ENCODE measurements at places on chromosomes 13 and 19. TPM values are rescaled to one million over a fixed set of nuclear protein-coding genes. Genes with fewer than 3 reads are reported as not detected.

DNA sequence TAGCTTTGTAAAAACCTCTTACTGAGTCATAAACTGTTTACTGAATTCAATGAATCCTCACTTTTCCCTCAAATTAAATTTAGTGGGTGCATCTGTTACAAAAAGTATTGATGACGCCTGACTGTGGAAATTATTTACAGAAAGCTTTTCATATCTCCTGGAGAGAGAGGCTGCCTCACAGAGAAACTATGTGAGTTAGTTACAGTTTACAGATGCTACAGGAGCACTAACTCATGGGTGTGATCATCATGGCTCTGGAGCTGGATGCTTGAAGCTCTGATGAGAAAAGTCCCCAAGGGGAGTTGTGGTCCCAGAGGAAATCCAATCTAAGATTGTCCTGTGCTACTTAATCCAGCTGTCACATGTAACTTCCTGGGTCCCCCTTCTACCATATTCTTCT is 590.8 kb downstream of the LMO7 start:
- no peak for DNase-seq
- no peaks in the 10 kb centered on the region for H3K27me3 ChIP-seq
- no peak overlapping the region for H3K4me3 ChIP-seq
- peaks cover 4% of the 10 kb centered on the region for H3K4me1 ChIP-seq
- no peaks in the 10 kb centered on the region for H3K36me3 ChIP-seq
- H3K27ac ChIP-seq = no peak overlapping the region

PLEKHJ1 gene
- total RNA-seq = 142 TPM

ZNF653 gene
- 12.3 TPM for total RNA-seq

GRCh38 chr19:46744005-46744691 is 1.7 kb upstream of the FKRP start:
- H3K4me3 ChIP-seq = peak overlapping the region; percentile 97
- no peaks in the 10 kb centered on the region for H3K27me3 ChIP-seq
- H3K36me3 ChIP-seq = peaks cover 12% of the 10 kb centered on the region
- no peak for DNase-seq
- H3K27ac ChIP-seq = no peak overlapping the region

LRCH1 gene
- 8.1 TPM for total RNA-seq

ZNF99 gene
- not detected for total RNA-seq

DNA sequence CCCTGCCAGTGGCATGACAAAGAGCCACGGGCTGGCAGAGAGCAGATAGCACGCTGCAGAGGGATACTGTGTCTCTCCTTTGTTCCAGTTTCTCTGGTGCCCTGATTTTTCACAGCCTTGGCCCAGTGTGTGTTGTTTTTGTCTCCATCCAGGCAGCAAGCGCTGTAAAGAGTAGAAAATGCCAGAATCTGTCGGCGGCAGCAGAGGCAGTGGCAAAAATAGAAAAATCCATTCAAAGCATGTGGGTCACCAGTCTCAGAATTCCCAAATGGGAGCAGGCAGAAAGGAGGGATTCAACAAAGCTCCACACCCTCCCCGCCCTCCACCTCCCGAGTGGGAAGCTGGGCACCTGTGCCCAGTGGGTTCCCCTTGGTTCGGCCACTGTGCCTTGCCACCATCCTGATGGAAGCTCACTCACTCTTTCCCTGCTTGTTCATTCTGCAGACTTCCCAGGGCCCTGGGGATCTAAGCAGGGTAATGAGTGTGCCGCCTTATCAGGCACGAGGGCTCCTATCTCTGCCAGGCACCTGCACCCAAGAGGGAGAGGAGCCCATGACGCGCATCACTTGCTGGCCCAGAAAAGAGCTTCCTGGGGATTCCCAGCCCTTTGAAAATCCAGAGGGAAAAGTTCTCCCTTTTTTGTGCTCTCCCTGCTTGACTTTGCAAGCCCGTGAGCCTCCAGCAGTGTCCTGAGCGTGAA is 416.9 kb downstream of the IRS2 start:
- no peaks in the 10 kb centered on the region for H3K27me3 ChIP-seq
- no peak for DNase-seq
- peaks cover 1% of the 10 kb centered on the region for H3K4me1 ChIP-seq
- H3K4me3 ChIP-seq = no peak overlapping the region
- H3K27ac ChIP-seq = no peak overlapping the region

HDGFL2 gene
- total RNA-seq = 117 TPM

- no peaks in the 10 kb centered on the region for H3K36me3 ChIP-seq
- DNase-seq = no peak
- no peak overlapping the region for H3K4me3 ChIP-seq
Measured at GRCh38 chr13:49400755-49401659, 42.9 kb downstream of the CAB39L start.

DNA sequence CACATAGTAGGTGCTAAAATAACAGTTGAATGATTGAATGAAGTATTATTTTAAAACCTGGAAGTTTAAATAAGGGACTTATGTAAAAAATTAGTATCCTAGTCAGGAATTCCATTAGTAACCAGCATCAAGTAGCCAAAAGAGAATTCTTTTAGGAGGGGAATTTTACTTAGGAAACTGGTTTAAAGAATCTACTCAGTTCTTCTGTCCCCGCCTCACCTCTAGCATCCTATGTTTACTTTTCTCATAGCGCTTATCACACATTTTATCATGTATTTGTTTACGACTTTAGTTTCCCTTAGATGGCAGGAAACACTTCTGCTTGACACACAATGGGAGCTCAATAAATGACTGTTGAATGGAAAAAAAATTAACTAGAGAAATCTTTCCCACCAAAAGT is 229.0 kb downstream of the KLF5 start:
- no peaks in the 10 kb centered on the region for H3K36me3 ChIP-seq
- no peak overlapping the region for H3K4me3 ChIP-seq
- no peak overlapping the region for H3K27ac ChIP-seq
- no peaks in the 10 kb centered on the region for H3K27me3 ChIP-seq

DNA sequence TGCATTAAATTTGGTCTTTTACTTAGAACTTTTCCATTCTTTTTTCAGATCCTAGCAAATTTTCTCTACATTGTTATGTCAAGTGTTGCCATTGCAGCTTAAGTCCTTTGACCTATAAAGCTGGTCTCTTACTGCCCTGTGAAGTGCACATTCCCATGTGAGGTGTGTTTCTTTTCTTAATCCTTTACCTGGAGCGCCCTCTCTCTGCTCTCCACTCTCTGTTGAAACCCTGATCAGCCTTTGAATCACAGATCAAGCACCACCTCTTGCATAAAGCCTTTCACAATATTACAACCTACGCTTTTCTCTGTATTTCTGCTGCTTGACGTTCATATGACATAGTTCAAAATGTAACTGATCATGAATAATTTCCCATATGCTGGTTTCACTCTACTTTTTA is 84.8 kb downstream of the PCDH17 start:
- H3K27me3 ChIP-seq = no peaks in the 10 kb centered on the region
- H3K4me3 ChIP-seq = no peak overlapping the region
- no peaks in the 10 kb centered on the region for H3K4me1 ChIP-seq
- peak; percentile 72 for DNase-seq
- no peaks in the 10 kb centered on the region for H3K36me3 ChIP-seq

GRCh38 chr13:88097541-88097940 is 426.4 kb downstream of the SLITRK5 start:
- H3K27ac ChIP-seq = no peak overlapping the region
- H3K36me3 ChIP-seq = no peaks in the 10 kb centered on the region
- no peaks in the 10 kb centered on the region for H3K4me1 ChIP-seq
- DNase-seq = no peak
- H3K4me3 ChIP-seq = no peak overlapping the region

All from endodermal cell (in vitro differentiated cells).